Fibroblast of the aortic adventitia (primary cell): ENCODE measurements at places on chromosomes 5 and 9. TPM values are rescaled to one million over a fixed set of nuclear protein-coding genes. Genes with fewer than 3 reads are reported as not detected.
A peak's percentile ranks its signal among the peaks of the same experiment; 100 is the strongest.

ADAMTS2 gene
- total RNA-seq, result 25.8 and 66.6 TPM in 2 replicates

- DNase-seq, result no peak
Measured at GRCh38 chr9:74172874-74173273, 324.3 kb upstream of the RORB start.

DNA sequence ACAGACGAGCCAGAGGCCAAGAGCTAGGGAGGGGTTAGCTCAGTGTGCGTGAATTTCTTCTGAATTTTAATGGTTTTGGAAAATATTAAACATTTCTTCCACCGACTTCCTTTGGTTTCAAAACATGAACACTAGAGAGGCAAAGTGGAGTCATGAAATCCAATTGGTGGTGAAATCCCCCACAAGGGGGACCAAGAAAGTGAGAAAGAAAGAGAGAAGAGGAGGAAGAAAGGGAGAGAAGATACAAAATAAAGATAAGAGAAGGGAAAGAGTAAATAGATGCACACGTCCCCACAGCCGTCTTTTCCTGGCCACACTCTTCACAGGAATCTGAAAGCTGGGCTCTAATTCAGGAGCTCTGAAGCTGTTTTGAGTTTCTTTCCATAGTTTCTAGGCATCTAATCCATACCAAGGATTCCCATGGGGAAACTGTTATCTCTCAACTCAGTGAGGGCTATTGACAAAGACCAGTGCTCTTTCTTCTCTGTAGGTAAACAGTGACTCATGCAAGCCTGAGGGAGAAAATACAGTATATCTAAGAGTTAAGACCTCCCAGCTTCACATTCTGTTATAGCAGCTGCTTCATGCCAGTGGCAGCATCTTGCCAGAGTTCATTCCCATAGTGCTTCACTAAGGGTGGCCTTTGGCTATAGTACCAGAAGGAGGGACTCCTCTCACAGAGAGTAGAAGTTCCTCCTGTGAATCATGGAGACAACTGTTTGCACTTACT, 115.8 kb upstream of the LIFR start:
- DNase-seq, result peak; percentile 99

SEMA6A gene
- total RNA-seq, result 0.36 and 0.41 TPM in 2 replicates

- peak; percentile 36 for DNase-seq
Measured at GRCh38 chr5:119269061-119269944, 86.5 kb upstream of the TNFAIP8 start.

DNA sequence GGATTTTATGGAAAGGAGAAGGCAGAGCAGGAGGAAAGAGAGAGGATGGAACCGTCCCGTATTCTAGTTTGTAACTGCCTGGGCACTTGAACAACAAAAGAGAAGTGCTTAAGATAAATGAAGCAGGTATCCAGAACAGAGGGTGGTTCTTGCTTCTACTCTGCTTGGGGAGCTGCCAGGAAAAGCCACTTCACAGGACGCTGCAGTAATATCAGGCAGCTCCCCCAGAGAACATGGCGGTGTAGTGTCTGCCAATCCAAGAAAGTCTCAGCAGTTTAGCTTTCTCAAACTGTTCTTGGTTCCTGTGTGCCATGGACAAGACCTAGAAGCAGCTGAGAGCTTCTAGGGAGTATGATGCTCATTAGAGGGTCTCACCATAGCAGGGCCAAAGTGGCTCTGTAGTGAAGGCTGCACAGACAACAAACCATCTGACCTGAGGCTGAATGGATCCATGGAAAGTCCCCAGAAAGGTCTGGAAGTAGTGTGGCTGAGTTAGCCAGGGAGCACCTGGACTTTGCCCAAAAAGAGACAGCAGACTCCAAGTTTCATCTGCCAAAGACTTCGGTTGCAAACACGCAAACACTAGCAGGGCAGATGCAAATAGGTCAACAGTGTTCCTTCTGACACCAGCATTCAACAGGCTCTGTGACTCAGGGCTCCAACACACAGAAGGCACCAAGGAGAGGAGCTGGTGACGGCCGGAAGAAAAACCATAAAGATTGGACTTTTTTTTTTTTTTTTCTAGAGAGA, 72.2 kb upstream of the TNFSF8 start:
- DNase-seq, result peak; percentile 8

GRCh38 chr9:109975574-109976295, 195.7 kb downstream of the PALM2AKAP2 start:
- peak; percentile 93 for DNase-seq

GRCh38 chr9:135301271-135302263, 178.0 kb upstream of the PPP1R26 start:
- no peak for DNase-seq

DNA sequence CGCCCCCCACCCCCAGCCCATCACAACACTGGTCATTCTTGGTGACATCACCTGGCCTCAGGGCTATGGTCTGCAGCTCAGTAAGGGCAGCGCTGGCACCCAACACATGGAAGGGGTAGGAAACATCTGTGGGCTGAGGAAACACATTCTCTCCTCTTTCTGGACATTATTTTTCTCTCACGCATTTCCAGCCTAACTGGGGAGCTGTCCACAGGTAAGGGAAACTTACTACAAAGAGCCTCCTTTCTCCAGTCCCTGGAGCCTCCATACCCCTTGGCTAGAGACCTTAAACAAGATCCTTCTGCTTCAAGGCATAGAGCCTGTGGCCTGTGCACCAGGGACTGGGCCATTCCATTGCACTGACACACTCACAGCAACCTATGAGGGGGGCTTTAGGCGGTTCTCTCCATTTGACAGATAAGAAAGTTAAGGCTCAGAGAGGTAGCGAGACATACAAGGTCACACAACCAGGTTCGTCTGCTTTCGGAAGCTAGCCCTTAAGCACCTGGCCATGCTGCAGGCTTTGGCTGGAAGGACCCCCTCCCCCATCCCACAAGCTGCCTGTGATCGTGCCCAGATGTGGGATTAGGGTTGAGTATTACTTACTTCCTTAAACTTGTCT, 40.7 kb downstream of the CXXC5 start:
- peak; percentile 21 for DNase-seq

PCDHAC2 gene
- total RNA-seq, result 0.57 TPM in 1 of 2 replicates, not detected in the other

GRCh38 chr9:124840300-124840833, 12.9 kb upstream of the WDR38 start:
- no peak for DNase-seq

DNA sequence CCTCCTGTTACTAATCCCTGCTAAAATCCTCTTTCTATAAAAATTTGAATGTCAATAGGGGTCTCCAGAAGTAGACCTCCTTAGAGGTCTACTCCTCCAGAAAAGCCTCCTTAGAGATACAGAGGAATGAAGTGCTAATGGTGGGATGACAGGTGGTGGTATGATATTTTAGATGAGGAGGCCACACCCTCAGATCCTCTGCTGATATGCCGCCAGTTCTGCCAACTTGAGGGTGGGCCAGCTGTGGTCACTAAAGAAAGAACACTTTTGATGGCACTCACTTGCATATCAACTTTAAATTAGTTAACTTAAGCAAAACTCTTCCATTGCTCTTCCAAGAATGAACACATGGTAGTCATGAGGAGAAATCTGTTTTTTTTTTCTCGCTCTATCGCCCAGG, 16.9 kb upstream of the UBAP2 start:
- DNase-seq, result no peak

DNA sequence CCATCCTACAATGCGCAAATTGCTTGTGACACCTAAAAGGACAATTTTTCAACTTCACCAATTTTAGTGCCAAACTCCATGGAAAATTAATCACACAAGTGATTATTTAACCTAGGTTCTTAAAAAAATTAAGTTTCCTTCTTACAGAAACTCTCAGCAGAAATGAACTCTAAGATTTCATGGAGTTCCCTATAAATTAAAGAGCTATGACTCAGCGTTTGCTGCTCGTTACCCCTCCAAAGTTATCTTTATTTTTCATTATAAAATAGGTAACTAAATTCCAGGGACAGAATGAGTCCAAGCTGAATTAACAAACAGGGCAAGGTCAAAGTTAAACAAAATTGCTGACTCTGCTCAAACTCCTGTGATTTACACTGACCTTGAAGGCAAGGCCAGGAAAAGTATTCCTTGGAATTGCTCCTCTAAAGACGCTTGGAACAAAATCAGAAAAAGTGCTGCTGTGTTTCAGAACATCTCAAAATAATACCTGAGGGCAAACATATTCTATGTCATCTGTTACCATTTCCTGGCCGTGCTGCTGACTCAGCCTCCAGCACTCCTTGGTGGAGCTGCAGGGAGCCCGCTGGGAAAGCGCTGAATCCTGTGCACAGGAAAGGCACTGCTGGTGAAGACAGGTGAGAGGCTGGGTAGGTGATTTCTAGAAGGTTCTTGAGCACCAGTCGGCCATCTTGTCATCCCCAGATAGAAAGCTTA, 2.5 kb upstream of the CMBL start:
- no peak for DNase-seq

- no peak for DNase-seq
Measured at GRCh38 chr9:92032891-92033290, 82.3 kb downstream of the SPTLC1 start.

DNA sequence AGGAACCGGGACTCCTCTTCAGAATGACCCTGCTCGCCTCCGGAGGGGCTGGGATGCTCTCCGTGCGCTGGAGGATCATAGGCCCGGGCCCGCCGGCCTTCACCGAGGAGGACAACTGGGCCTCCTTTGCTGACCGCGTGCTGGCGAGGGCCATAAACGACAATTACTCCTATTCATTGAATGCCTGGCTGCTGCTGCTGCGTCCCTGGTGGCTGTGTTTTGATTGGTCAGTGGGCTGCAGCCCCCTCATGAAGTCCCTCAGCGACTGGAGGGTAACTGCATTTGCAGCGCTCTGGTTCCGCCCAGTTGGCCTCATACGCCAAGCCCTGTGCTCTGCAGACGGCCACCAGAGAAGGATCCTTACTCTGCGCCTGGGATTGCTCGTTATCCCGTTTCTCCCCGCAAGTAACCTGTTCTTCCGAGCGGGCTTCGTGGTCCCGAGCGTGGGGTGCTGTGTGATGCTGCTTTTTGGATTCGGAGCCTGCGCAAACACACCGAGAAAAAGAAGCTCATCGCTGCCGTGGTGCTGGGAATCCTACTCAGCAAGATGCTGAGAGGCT, 16.6 kb downstream of the OR2V1 start:
- no peak for DNase-seq

DNA sequence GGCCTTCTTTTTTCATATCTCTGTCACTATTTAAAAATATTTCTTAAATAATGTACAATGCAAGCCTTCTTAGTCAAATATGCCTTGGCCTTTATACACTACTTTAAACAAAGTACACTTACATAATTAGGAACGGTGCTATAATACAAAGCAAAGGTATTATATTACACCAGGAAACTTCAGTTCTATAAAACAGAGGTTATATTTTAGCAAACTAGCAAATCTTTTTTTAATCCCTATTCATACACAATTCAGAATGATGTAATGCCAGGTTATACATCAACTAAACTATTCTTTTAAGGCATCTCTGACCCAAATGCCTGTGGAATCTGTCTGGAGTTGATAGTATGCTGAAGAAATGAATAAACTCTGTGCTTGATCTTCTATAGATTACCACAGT, 10.7 kb upstream of the LURAP1L start:
- DNase-seq, result no peak

C1QTNF3 gene
- total RNA-seq, result 1.9 and 8.3 TPM in 2 replicates

FCN2 gene
- not detected in 2 replicates for total RNA-seq

DNA sequence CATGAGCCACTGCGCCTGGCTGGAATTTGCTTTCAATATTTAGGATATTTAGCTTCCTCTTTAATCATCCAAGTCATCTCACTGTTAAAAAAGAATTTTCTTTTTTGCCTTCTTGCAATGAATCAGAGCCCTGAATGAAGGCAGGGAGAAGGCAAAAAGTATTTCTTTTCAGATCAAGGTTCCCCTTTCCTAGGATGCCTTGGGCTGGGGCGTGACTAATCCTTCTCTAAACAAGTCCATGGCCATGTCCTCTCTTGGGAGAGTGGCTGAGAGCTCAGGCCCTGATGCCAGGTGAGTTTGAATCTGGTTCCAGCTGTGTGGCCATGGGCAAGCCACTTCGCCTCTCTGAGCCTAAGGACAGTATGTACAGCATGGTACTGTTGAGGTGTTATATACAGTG, 84.8 kb upstream of the NEURL1B start:
- peak; percentile 15 for DNase-seq

FOXD4L4 gene
- total RNA-seq, result 0.09 TPM in 1 of 2 replicates, not detected in the other

AJM1 gene
- total RNA-seq, result 1.1 and 1.3 TPM in 2 replicates

CBY3 gene
- not detected in 2 replicates for total RNA-seq

DNA sequence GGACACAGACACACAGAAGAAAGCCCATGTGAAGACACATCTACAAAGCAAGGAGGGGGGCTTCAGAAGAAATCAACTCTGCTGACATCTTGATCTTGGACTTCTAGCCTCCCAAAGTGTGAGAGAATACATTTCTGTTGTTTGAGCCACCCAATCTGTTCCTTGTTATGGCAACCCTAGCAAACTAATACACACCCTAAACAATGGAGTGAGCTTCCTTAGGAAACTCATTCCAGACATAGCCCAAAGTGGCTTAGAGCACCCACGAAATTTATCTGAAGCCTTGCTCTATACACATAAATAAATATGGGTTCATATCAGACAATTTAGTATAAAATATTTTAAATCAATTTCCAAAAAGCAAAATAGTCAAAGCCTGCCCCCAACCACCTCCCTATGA, 7.6 kb upstream of the TBC1D2 start:
- no peak for DNase-seq

- DNase-seq, result peak; percentile 37
Measured at GRCh38 chr5:135033901-135034235, at the start of gene PITX1. Gene PITX1 (minus strand): TSS chr5:135034228. CDS start chr5:135033881, 347 bp downstream.

DNA sequence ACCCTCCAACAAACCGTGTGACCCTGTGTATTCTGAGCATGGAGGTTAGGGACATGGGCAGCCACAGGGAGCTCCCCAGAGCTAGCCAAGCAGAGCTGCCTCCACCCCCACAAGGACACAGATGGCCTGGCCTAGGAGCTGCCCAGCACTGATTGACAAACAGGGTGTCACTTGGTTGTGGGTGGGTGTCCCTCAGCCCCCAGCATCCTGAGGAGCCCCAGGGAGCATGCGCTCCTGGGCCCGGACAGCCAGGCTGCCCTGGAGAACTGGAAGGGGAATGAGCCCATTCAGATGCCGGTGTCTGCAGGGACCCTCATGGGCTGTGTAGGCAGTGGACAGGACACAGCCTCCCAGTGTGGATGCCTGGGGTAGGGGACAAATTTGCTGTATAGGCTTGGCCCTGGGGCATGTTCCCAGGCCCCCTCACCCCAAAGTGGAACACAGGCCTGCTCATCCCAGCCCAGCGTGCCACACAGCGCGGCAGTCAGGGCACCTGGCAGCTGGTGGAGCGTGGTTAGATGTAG, 124.8 kb upstream of the LMX1B start:
- DNase-seq, result no peak

GRCh38 chr5:78634634-78635033, 13.9 kb downstream of the LHFPL2 start:
- DNase-seq, result peak; percentile 16
